ENCODE measurements at places on chromosomes 13 and 19.

- no peak for DNase-seq
These were observed 6.1 kb downstream of the STK11 start for GRCh38 chr19:1211494-1212234.

DNA sequence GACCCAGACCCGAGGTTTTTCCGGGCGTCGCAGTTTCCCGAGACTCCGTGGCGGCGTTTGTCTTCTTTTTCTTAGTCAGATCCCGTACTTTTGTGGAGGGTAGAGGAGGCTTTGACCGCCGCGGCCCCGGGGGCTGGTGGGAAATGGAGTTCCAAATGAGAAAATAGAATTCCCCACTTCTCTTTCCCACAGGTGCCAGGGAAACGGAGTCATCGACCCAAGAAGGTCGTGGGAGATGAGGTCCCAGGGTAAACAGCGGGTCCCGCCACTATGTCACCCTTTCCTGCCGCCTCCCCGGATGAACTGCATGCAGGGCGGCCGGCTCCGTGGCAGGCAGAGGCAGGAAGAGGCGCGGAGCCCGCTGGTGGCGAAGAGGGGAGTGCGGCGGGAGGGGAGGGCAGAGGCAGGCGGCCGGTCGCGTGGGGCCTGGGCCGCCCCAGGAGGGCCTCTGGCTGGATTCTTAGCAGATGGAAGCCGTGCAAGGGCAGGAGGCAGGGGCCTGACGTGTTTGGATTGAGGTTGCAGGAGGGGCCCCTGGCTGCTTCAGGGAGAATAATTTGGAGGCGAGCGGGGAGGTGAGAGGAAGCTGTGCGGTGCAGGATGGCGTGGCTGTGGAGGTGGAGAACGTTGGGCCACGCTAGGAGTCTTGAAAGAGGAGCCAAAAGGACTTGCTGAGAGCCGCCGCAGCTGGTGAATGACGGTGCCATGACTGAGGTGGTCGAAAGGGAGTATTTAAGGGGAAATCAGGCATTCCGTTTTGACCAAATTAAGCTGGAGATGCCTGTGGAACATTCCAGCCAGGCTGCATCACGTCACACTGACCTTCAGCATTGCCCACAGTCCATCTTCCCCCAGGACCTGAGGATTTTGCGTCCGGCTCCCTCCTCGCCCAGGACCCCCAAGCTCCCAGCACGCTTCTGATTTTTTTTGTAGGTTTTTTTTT, 11.7 kb downstream of the CYTH2 start:
- peak; percentile 68 for DNase-seq

GRCh38 chr13:64158908-64159307, 2743.3 kb upstream of the PCDH20 start:
- no peak for DNase-seq

- no peak for DNase-seq
These were observed 5.6 kb downstream of the TLE6 start for GRCh38 chr19:2982983-2983350.

- no peak for DNase-seq
These were observed 614.4 kb downstream of the LIG4 start for GRCh38 chr13:107600971-107601370.

GRCh38 chr13:43245374-43245964, 222.1 kb downstream of the DNAJC15 start:
- DNase-seq = no peak

DNA sequence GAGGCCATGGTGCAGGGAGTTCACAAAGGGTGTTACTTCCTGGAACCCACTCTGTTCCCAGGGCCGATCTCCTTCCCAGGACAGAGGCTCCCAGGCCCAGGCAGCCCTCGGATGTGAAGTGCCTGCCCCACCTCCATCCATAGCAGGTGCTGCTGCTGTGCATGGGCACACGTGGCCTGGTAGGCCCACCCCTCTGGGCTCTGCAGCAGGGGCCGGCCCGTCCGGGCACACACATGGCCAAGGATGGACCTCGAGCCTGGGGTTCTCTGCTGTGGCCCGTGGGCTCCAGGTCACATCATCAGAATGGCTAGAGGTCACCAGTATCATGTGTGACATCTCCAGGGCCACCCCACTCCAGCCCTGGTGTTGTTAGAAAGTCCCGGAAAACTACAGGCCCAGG, 71.8 kb downstream of the GADD45B start:
- DNase-seq = no peak

DNA sequence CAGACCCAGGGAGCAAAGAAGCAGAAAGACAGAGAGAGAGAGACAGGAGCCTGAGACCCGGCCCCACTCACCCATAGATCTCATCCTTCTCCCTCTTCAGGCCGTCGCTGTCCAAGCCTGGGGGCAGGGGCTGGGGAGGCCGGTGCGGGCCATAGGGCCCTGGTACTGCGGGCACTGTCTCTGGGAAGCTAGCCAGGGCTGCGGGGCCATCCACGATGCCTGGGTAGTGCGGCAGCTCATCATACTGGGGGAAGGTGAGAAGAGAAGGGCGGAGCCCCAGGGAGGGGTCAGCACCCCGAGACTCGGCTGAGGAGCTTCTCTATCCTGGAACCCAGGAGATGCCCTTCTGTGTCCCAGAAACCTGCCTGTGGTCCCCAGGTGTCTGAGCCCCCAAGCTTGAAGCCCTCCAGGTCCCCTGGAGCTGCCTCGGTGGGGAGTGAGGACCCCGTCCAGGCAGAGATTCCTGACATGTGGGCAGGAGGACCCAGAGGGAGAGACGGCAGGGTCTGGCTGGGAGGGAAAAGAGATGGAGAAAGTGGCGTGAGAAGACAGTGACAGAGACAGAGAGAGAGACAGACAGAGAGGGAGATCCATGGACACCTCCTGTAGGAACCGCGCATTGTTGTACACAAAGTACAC, 2.1 kb downstream of the MEIS3 start:
- DNase-seq = no peak

GRCh38 chr19:4694211-4694987, 24.3 kb upstream of the MYDGF start:
- DNase-seq = no peak

- no peak for DNase-seq
These were observed 52.8 kb downstream of the SERP2 start for GRCh38 chr13:44426461-44426860.

DNA sequence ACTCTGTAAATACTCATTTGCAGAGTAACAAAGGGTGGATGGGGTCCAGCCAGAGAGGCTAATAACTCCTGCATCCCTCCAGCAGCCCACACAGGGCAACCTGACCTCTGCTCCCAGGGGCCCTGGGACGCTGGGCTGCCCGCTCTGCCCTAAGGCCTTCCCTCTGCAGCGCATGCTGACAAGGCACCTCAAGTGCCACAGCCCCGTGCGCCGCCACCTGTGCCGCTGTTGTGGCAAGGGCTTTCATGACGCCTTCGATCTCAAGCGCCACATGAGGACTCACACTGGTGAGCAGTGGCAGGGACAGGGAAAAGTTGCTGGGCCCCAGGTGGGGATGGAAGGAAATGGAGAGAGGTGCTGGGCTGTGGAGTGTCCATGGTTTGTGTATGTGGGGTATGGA, 1.7 kb downstream of the OVOL3 start:
- DNase-seq = no peak

All from activated CD4-positive, alpha-beta T cell treated with anti-CD3 and anti-CD28 coated beads for 48 hours (primary cell).